ENCODE measurements at places on chromosomes 1 and 21.

DNA sequence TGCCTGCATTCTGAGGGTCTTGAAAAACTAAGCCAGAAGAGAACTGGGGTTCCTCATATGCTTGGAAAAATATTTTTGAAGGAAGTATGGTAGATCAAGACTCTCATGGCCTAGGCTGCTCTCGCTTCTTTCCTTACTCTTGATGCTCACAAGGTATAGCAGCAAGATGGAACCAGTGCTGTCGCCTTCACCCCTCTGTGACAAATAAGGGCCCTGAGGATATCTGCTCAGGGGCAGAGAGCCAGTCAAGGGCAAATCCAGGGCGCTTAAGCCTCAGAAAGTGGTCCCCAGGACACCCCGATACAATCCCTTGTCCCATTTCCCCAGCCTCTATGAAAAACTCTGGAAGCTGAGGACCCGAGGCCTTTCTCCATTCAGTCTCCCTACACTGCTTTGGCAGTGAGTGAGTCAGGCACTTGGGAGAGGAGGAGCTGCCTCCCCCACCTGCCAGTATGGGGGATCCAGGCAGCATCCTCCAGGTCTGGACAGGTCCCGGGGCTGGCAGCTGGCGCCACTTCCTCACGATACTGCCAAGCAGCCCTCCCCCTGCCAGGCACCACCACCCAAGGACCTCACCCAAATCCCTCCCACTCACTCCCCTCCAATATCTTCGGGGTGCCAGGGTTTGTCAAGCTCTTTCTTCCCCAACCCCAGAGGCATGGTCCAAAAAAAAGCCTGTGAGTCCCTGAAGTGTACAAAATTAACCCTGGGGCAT, 1.3 kb downstream of the IGSF9 start:
- DNase-seq, result no peak

DNA sequence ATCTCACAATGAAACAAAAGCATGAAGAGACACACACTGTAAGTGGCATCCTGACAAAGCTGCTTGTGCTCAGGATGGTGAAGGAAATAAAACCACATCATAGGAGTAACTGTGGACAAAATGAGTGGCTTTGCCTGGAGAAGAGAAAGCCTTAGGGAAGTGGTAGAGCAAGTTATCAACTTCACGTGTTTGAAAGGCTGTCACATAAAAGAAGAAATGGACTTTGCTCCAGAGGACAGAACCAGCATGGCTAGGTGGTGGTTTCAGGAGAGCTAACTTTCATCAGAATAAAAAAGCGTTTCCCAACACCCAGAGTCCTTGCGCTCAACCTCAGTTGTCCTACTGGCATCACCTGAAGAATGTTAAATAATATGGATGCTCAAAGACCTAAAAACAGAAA, 139.9 kb downstream of the SETD4 start:
- DNase-seq, result no peak

DNA sequence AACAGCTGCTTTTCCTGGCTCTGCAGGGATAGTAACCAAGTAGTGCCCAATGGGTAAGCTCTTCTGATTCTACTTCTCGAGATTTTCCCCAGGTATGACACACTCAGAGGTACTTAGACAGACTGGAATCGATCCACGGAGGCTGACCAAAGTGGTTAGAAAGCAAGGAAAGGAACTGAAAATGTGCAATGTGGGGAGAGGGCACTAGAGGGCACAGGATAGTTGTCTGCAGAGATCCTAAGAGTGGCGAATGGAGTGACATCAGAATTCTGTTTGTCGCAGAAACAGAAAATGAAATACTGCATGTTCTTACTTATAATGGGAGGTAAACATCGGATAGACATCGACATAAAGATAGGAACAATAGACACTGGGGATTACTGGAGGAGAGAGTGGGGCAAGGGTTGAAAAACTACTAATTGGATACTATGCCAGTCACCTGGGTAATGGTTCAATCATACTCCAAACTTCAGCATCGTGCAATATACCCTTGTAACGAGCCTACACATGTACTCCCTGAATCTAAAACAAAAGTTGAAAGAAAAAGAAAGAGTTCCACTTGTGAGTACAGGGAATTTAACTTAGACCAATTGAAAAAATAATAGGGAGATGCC, 23.3 kb downstream of the CYP2J2 start:
- no peak for DNase-seq

- no peak for DNase-seq
Measured at GRCh38 chr1:226710501-226710900, 28.6 kb downstream of the ITPKB start.

- no peak for DNase-seq
Measured at GRCh38 chr1:94702442-94702815, 117.7 kb upstream of the SLC44A3 start.

GRCh38 chr1:110708974-110709440, 34.3 kb upstream of the KCNA3 start:
- no peak for DNase-seq

DNA sequence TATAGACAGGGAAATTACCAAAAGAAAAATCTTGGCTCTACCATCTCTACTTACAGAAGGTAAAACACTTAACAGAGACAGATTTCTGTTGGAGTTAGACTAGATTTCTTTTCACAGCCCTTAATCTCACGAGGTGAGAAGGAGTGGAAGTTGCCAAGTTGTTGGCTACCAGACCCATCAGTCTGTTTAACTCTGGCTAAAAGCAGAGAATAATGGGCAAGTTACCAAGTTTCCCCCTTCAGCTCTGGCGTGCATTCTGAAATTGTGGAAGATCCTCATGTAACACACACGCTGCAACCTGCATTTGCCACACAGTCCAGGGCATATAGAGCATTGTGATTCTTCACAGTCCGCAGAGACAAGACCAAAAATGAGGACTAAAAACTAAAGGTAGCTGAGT, 49.3 kb downstream of the STX6 start:
- no peak for DNase-seq

GRCh38 chr1:111878091-111878490, 111.4 kb downstream of the KCND3 start:
- DNase-seq, result no peak

GRCh38 chr1:85132078-85132720, 68.6 kb downstream of the SYDE2 start:
- no peak for DNase-seq

DNA sequence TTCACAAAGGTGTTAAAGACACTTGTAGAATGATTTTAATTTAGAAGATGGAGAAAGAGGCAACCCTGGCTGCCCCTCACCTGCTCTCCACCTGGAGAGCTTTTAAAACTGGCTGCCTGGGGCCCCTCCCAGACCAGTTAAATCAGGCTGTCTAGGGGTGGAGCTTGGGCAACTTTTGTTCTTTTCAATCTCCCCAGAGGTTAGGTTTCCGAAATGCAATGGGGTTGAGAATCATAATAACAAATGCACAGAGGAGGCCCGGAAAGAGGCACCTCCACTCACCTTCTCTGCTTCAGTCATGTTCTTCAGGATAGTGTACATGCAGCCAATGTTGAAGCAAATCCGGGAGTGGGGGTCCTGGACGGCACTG, 400 bp downstream of the NCF2 start:
- DNase-seq, result no peak

DNA sequence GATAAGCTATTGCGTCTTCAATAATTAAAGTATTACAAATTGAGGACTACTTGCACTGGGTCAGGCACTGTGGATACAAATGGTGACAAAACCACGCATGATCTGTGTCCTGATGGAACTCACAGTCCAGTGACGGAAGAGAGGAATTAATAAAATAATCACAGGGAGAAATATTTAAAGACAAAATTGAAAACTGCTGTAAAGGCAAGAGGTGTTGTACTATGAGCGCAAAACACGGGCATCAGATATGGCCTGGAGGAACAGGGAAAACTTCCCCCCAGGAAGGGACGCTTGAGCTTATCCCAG, 16.6 kb upstream of the SLAMF6 start:
- DNase-seq, result no peak

GRCh38 chr1:162970021-162970420, 99.1 kb upstream of the RGS4 start:
- DNase-seq, result no peak

Data from stimulated activated CD8-positive, alpha-beta memory T cell treated with anti-CD3 and anti-CD28 coated beads, Interleukin-2, amount 100 ng/mL, for 1 hour (primary cell).